ENCODE measurements at places on chromosomes 1 and 21.

GRCh38 chr1:4602462-4603294 lies 51.7 kb upstream of the AJAP1 start:
- no peak for DNase-seq

DNA sequence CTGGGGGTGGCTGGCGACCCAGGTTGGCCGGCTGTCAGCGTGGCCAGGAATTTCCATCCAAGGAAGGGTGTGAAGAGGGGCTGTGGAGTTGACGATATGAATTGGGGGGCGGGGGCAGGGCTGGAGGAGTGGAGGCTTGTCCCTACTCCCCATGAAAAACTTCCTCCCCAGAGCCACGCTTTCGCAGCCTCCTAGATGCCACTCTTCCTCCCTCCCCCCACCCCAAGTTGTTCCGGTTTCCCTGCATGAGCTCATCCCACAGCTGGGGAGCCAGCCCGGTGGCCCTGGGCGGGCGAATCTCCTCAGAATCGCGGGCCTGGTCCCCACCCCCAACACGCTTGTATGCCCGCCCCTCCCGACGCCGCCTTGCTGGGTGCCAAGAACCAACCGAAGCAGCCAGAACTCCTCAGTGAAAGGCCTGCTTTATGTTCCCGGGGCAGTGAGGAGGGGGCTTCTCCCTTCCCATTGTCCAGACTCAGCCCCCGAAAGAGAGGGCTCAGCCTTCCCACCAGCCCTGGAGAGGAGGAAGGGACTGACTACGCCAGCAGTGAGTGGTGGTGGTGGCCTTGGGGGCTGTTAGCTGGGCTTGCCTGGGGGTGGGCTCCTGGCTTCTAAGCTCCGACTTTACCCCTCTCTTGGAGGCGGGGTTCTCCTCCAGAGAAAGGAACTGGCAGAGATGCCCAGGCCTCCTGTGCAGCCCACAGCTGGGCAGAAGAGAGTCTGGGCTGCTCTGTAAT lies 1.8 kb upstream of the CSMD2 start:
- no peak for DNase-seq

DNA sequence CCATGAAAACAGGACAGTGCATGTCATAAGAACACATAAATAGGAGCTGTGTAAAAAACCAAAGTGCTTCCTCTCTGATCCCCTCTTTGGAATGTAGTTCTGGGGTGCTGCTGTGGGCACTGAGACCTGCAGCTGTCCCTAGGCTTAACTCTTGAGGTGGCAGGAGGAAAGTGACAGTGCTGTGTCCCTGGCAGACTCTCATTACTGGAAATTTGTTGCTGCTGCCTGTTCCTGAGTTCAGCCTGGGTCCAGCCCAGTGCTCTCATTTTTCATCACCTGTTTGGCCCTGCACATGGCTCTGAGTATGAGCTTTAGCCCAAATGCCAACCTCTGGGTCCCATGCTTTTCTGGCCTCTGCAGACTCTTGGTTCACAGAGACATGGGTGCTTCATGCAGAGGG lies 329.3 kb downstream of the DSCAM start:
- no peak for DNase-seq

DNA sequence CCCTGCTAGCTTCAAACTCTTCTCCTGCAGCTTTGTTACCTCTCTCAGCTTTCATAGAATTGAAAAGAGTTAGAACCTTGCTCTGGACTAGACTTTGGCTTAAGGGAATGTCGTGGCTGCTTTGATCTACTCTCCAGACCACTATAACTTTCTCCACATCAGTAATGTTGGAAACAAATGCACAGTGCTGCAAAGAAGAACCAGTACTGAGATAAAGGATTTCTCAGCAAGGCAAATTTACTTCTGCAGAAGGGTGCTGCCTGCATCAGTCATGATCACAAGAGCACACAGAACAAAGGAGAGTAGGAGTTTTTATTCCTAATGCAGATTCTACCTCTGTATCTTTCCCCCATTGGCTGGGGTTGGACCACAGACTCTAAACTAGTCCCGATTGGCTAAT lies 621.6 kb upstream of the CHRM3 start:
- no peak for DNase-seq

DNA sequence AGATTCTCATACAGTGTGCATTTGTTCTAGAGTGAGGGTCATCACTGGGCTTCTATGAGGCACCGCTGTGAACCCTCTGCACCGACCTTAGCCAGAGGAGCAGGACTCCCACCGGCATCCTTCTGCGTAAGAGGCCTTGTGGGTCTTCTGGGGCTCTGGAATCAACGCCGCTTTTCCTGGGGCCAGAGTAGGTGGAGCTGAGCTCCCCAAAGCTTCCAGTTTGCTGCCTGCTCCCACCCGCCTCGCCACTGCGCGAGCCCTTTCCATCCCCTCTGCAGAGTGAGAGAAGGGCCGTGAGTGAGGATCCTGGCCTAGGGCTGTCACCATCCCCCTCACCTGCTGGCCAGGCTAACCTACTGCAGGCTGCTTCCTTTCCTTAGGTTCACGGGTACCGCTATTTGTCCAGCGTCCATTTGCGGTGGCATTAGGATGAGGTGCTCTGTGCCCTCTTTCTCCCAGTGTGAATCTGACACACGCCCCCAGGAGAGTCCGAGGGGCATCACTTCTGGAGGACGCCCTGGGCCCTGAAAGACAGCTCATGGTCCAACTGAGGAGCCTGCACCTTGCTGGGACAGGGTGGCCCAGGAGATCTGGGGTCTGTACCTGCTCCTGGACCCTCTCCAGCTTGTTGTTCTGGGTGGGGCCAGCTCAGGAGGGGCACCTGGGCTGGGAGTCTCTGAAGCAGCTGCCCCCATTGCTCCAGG lies 36.2 kb downstream of the UMODL1 start:
- DNase-seq: no peak

DNA sequence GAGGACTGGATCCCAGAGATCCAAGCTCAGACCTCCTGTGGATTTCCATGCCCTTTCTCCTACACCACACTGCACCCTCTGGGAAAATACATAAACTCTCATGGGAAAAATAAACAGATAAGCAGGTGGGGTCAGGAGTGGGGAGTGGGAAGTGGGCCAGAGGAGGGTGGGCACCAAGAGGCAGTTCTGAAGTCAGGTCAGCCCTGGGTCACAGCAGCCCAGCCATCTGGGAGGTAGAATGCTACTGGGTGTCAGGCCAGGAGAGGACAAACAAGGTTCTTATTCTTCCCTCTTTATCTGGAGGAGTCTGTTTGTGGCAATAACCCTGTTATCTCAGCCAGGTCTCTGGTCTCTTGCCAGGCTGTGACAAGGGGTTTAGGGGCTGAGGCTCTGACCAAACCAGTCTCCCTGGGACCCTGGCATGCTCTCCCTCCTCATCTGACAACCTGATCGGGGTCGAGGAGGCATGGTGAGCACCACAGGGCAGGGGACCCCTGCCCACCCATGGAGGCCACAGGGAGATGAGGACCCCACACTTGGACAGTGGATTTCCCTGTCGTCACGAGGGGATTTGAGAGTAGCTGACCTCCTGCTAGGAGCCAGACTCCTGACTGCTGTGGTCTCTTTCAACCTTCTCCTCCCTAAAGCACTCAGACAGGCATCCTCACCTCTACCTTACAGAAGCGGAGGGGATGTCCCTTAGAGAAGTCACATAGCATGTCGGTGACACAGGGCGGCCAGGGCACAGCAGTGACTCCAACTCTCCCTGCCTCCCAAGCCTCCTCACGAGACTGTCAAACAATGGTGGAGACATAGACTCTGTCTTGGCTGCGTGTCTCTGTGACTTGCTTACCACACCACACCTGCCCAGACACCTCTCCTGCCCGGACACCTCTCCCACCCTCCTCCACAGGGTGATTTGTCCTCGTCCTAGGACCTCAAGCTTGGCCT lies 51.3 kb upstream of the IFFO2 start:
- DNase-seq: no peak

DNA sequence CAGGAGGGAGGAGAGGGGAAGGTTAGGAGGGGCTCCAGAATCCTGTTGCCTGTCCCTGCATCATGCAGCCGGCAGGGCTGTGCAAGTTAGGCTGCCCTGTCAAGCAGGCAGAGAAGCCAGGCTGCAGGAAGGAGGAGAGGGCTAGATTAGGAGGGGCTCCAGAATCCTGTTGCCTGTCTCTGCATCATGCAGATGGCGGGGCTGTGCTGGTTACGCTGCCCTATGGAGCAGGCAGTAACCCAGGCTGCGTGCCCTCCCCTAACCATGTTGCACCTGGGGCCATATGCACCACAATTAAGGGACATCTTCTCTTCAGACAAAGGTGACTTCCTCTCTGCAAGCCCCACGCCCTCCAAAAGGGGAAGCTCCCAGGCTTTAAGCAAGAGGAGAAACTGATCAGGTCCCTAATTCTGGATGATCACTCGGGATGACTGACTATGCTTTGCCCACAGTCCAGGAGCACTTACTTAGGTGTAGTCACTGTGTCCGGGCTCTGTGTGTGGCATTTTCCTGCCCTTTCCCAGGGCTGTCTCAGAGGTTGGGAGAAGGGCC lies 457.4 kb downstream of the SETD4 start:
- no peak for DNase-seq

GRCh38 chr1:244076740-244077139 lies 25.7 kb downstream of the ZBTB18 start:
- DNase-seq: no peak

GRCh38 chr1:110604586-110605148 lies 1.5 kb downstream of the KCNA2 start:
- no peak for DNase-seq
